Common myeloid progenitor, CD34-positive (primary cell): ENCODE measurements at places on chromosomes 11 and 22.

- no peak for DNase-seq
Measured at GRCh38 chr11:91081440-91082043, 858.7 kb upstream of the CHORDC1 start.

DNA sequence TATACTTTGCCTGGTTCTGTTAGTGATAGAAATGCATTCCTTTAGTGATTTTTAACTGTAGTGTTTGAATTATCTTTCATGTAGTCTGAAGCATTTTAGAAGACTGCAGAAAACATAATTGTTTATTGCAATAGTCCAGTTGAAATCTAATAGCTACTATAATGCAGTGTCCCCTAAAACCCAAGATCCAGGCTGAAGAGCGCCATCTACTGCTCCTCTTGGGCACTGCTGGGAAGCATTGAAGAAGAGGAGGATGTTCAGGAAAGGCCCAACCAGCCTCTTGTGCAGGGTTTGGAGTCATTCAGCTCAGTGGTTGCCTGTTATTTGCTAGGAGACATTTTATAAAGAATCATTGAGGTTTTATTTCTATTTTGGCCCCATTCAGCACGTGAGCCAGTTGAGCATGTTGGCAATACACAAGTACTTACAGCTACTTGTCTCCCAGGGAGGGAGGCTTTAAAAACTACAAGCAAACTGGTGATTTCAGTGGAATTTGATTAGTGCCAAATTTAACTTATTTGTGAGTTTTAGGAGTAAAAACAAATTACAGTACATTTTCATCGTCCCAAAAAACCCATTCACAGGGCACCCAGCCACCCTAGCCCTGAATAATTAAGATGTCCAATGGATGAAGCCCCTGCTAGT is 74.9 kb upstream of the HORMAD2 start:
- peak; percentile 74 for DNase-seq

- DNase-seq = no peak
Measured at GRCh38 chr22:28627791-28628190, 51.8 kb downstream of the TTC28 start.

DNA sequence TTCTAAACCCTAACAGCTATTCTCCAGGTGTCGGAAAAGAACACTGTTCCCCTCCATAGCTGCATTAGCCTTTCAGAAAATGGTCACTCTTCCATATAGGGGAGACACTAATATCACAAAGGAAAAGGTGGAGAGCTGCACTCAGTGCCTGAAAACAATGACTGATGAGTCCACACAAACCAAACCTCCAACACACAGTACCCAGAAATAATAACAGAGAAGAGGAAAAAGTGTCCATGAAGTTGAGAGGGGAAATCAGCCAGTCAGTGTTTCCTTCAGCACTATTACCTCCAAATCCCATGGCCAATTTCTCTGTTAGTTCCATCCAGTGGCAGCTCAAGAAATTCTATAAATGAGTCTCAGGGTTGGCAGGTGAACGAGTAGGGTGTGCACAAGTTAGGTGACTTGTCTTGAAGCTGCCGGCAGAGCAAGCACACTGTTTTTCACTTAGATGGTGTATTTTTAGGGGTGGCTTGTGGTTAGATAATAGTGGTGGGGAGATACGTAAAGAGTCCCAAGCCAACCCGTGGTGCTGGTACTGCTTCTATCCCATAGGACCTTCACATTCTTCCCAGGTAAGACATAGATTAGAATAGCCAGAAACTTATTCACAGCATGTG is 84.5 kb upstream of the CHRM4 start:
- DNase-seq = no peak

GRCh38 chr11:6856871-6857270 is 6.0 kb upstream of the OR10A2 start:
- DNase-seq = no peak
